ENCODE measurements at places on chromosomes 1 and 21. TPM values are rescaled to one million over a fixed set of nuclear protein-coding genes. Genes with fewer than 3 reads are reported as not detected.
A peak's percentile ranks its signal among the peaks of the same experiment; 100 is the strongest.

- H3K4me1 ChIP-seq, result no peaks in the 10 kb centered on the region
- H3K27ac ChIP-seq, result no peak overlapping the region
- no peak overlapping the region for H3K4me3 ChIP-seq
- H3K36me3 ChIP-seq, result no peaks in the 10 kb centered on the region
Measured at GRCh38 chr1:34768856-34769255, 9.3 kb downstream of the GJB4 start.

The RAB3B gene
- 2.0 TPM for total RNA-seq

DNA sequence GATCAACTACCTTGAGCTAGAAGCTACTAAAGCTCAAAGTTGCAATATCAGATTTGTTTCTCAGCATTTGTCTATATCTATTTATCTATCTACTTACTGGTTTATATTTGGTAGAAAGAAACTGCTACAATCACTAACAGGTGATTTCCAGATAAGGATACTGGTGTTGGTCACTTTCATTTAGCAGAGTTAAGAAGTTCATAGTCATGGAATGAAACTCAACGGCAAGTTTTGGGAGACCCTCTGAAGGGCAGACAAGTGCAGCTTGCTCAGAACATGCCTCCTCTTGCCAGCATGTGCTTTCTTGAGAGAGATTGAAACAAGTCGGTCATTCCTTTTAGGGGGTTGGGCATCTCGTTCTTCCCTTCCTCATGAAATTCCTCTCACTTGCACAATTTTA is 296.5 kb downstream of the GRIK1 start:
- H3K36me3 ChIP-seq, result no peaks in the 10 kb centered on the region
- no peaks in the 10 kb centered on the region for H3K4me1 ChIP-seq
- no peak overlapping the region for H3K4me3 ChIP-seq
- no peak overlapping the region for H3K27ac ChIP-seq
- no peaks in the 10 kb centered on the region for H3K27me3 ChIP-seq

DNA sequence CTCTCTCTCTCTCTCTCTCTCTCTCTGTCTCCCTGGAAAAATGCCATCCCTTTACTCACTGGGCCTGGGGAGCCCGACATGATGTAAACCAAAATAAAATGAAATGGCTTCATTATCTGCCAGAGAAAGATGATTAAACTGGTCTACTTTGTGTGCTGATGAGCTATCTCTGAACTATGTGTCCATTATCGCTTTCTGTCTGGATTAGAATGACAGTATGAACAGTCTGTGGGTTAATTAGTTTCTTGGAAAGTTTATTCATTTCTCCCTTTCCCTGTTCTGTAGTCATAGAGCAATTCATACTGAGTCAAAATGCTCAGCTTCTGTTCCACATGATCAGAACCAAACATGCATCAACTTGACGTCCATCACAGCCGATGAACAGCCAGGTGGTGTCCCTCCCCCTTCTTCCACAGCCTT is 72.4 kb upstream of the KCND3 start:
- no peak overlapping the region for H3K27ac ChIP-seq
- no peaks in the 10 kb centered on the region for H3K27me3 ChIP-seq
- no peak for DNase-seq
- peaks cover 9% of the 10 kb centered on the region for H3K4me1 ChIP-seq

DNA sequence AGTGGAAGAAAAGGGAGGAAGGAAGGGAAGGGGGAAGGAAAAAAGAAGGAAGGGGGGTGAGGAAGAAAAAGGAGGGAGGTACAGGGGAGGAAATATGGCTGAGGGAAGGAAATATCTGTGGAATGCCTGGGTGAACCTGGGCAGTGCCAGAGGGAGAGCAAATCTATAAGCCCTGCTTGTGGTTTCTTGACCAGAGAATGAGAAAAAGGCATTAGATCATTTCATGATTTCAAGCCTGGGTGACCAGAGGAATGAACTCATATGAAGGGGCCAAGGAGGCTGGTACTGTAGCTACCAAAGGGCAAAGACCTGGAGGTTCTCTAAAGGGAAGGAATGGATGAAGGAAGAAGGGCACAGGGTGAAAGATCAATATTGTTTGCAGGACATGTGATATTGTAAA is 31.4 kb downstream of the GNG12 start:
- no peaks in the 10 kb centered on the region for H3K27me3 ChIP-seq
- no peak for DNase-seq
- peaks cover 30% of the 10 kb centered on the region for H3K4me1 ChIP-seq
- no peaks in the 10 kb centered on the region for H3K36me3 ChIP-seq

DNA sequence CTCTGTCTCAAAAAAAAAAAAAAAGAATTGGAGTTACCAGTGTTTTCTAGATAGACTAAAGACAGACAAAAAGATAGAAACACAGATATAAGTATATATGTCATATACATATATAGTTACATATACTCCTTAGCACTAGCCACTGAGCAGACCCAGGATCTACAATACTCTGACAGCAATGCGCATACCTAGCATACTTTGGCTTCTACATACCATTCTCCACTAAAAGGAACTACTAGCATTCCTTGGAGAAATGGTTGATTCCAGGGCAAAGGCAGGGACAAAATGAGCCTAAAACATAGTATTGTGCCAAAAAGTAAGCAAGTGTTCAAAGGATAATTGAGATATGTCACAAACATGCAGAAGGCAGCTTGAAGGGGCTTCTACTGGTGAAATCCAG is 22.7 kb downstream of the SYNJ1 start:
- no peak for DNase-seq
- no peak overlapping the region for H3K4me3 ChIP-seq
- peaks cover 2% of the 10 kb centered on the region for H3K36me3 ChIP-seq
- H3K27ac ChIP-seq, result no peak overlapping the region

The RPTN gene
- total RNA-seq, result 0.25 TPM

- H3K4me1 ChIP-seq, result peaks cover 24% of the 10 kb centered on the region
- H3K27me3 ChIP-seq, result no peaks in the 10 kb centered on the region
- DNase-seq, result no peak
- H3K27ac ChIP-seq, result no peak overlapping the region
- no peak overlapping the region for H3K4me3 ChIP-seq
Measured at GRCh38 chr1:243734308-243734695, 115.7 kb downstream of the AKT3 start.

- H3K27me3 ChIP-seq, result no peaks in the 10 kb centered on the region
- no peak for DNase-seq
- peaks cover 72% of the 10 kb centered on the region for H3K4me1 ChIP-seq
- no peak overlapping the region for H3K4me3 ChIP-seq
- H3K36me3 ChIP-seq, result no peaks in the 10 kb centered on the region
Measured at GRCh38 chr1:15414445-15414983, 4.8 kb downstream of the EFHD2 start.

DNA sequence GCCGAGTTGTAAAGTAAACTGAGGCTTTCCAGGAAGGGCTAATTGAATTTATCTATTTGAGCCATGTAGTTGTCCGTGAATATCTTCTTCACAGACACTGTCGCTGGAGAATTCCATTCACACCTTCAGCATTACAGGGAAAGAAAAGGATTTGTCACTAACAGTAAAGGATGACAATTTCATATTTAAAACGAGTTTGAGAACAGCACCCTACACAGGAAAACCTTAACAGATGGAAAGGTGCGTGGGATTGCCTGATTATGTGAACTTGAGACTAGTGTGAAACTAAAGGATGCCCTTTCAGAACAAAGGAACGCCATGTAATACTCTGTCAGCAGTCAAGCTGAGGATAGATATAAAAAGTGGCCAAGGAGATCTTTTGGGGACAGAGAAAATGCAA is 492.5 kb upstream of the ADGRL2 start:
- no peak for DNase-seq
- no peaks in the 10 kb centered on the region for H3K4me1 ChIP-seq
- H3K36me3 ChIP-seq, result no peaks in the 10 kb centered on the region
- H3K4me3 ChIP-seq, result no peak overlapping the region
- no peak overlapping the region for H3K27ac ChIP-seq
- no peaks in the 10 kb centered on the region for H3K27me3 ChIP-seq

DNA sequence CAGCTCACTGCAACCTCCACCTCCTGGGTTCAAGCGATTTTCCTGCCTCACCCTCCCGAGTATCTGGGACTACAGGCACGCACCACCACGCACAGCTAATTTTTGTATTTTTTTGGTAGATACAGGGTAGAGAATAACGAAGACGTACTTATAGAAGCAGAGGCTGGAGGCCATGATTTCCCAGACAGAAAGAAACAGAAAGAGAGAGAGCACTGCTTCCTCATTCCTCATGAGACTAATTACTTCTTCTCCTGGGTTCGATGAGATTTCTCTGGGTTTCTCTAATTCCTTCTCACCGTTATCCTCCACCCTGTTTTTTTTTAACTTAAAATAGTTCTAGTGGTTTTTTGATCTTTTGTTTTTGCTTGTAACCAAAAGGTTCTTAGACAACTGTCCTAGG is 23.4 kb upstream of the PTP4A2 start:
- no peaks in the 10 kb centered on the region for H3K27me3 ChIP-seq
- peaks cover 15% of the 10 kb centered on the region for H3K4me1 ChIP-seq
- no peak for DNase-seq

DNA sequence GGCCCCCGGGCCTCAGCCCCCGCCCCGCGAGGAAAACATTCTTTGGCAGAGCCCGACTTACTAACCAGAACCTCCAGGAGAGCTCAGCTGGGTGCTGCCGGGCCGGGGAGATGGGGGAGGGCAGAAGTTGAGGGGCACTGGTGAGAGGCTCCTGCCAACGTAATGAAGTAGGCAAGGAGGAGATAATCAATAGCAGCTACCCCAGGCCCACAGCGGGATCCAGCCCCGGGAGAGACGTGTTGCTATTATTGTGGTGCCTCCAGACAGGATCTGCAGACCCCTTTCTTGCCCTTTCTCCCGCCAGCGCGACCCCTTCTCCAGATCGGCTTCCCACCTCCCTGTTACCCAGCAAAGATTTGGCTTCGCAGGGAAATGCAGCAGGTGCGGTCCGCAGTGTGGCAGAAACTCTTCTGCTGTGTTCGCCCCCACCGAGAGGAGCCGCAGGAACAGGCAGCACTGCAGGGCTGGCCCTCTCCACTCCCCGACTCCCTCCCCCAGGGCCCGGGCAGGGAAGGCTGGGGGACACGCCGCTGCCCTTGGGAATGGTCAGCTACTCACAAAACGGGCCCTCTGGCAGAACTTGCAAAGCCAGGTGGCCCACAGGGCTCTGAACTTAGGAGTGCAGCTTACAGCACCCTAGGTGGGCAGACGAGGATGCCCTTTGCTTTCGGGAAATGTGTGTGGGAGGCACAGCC is 1.5 kb upstream of the KCNA2 start:
- no peaks in the 10 kb centered on the region for H3K36me3 ChIP-seq
- peaks cover 29% of the 10 kb centered on the region for H3K4me1 ChIP-seq
- no peaks in the 10 kb centered on the region for H3K27me3 ChIP-seq
- H3K27ac ChIP-seq, result no peak overlapping the region
- H3K4me3 ChIP-seq, result peak overlapping the region; percentile 49

GRCh38 chr1:205048382-205048781 is 5.4 kb downstream of the CNTN2 start:
- no peak overlapping the region for H3K4me3 ChIP-seq

GRCh38 chr1:19310061-19310460 is 1.9 kb downstream of the AKR7A2 start:
- H3K27ac ChIP-seq, result no peak overlapping the region
- no peak for DNase-seq
- H3K4me1 ChIP-seq, result peaks cover 50% of the 10 kb centered on the region
- peaks cover 37% of the 10 kb centered on the region for H3K36me3 ChIP-seq

Data from vagina (tissue), 2 donors.